ENCODE measurements at places on chromosomes 5 and 9.

GRCh38 chr5:142304013-142304701 lies 20.7 kb downstream of the SPRY4 start:
- DNase-seq, result no peak

- no peak for DNase-seq
Measured at GRCh38 chr9:124840300-124840833, 12.9 kb upstream of the WDR38 start.

- no peak for DNase-seq
Measured at GRCh38 chr9:108186642-108187395, 669.0 kb downstream of the ACTL7B start.

DNA sequence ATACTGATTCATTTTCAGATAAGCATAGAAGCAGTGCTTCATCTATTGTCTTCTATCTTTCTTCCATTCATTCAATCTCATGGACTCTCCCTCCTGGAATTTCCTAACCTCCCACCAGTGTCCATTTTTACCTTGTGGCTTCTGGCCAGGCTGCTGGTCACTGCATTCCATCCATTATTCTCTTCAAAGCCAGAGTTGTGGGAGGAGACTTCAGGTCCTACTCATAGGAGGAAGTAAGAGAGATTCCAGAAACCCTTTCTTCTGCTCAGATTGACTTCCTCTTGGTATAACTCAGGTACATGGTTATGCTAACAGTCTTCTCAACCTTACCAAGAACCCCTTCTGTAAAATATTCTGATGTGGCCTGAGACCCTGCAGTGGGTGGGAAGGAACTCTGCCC lies 153.3 kb upstream of the SLC12A2 start:
- DNase-seq, result no peak

All from stimulated activated CD4-positive, alpha-beta T cell treated with anti-CD3 and anti-CD28 coated beads, TNF-alpha, amount 100 ng/mL, for 1 hour (primary cell).